ENCODE measurements at places on chromosomes 2 and 18.

DNA sequence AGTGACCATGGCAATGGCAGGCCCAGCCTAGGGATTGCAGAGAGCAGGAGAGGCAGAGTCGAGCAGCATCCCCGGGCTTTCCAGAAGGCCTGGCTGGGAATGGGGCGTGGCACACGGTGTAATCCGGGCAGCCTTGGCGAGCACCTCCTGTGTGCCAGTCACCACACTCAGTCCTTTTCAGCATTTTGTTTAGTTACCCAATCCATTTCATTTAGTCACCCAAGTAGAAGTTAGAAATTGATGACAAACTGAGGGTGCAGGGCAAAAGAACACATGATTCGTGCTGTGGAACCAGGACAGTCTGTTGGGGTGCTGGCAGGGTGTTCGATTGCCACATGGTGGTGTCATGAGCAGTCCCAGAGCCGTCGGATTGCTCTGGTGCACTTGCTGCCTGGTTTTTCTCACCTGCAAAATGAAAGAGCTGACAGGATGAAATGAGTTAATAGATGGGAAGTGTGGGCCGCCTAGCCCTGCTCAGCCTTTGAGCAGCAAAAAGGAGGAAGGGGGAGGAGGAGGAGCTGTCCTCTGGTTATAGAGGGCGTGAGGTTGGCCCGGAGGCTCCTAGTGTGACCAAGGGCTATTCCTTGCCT, 299.4 kb downstream of the AGAP1 start:
- no peak for DNase-seq

DNA sequence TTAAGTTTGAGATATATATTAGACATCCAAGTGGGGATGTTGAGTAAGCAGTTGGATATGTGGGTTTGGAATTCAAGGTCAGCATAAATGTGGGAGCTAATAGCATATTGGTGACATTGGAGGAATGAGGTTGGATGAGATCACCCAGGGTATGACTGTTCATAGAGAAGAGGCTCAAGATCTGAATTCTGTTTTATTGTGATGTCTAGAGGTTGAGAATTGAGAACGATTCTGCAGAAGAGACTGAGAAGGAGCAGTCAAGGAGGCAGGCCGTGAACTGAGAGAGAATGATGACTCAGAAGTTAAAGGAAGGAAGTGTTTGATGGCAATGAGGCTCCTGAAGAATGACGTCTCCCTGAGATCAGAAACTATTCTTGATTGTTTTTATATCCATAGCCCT, 5.9 kb downstream of the SERPINB11 start:
- DNase-seq, result no peak

DNA sequence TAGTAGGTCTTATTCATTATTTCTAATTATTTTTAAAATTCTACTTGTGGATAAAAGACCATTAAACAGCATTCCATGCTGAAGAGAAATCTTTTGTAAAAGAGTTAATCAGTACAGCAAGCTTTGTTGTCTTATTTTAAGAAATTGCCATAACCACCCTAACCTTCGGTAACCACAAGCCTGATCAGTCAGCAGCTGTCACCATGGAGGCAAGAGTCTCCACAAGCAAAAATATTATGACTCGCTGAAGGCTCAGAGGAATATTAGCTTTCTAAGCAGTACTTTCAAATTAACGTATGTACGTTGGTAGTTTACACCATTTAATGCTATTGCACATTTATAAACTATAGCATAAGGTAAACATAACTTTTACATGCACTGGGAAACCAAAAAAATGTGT, 650.5 kb upstream of the LINC00305 start:
- no peak for DNase-seq

DNA sequence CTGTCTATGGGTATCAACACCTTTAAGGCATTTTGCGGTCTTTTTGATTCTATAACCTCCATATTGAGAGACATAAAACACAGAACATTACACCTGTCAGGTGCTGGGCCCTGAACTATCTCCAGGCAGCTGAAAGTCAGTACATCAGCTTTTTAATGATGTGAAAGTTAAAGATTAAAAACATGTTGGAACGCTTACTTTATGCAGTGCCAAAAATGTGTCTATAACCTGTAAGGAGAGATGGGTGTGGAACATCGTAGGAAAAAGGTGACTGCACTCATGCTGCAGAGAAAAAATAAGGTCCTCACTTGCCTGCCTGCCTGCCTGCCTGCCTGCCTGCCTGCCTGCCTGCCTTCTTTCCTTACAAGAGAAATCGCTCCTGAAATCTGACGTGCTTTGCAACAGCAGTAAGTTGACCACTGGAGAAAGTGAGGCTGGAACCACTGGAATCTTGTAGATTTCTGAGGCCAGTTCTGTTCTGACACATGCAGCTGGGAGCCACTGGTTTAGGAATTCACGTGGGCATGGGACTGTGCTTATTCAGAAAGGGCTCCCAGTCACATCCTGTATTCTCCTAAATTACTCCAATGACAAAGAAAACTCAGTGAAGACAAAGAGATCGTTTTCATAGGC, 34.1 kb downstream of the BCL11A start:
- DNase-seq, result no peak

GRCh38 chr2:64001382-64002101, 17.7 kb downstream of the VPS54 start:
- no peak for DNase-seq

DNA sequence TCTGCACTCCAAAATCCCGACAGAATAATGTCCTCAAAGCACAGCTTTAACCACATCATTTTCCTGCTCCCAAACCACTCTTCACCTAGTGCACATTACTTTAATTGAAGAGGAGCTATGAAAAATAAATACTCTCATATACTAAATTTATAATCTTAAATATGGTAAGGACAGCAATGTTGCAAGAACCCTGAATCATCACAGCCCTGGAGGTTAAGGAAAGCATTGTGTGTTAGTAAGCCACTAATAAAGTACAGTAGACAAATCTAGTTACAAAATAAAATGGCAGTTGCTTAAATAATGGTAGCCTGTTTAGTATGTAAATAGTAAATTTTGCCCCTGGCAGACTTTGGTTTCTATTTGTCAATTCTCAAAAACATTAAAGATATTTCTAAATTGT, 27.0 kb upstream of the CCDC178 start:
- DNase-seq, result no peak

DNA sequence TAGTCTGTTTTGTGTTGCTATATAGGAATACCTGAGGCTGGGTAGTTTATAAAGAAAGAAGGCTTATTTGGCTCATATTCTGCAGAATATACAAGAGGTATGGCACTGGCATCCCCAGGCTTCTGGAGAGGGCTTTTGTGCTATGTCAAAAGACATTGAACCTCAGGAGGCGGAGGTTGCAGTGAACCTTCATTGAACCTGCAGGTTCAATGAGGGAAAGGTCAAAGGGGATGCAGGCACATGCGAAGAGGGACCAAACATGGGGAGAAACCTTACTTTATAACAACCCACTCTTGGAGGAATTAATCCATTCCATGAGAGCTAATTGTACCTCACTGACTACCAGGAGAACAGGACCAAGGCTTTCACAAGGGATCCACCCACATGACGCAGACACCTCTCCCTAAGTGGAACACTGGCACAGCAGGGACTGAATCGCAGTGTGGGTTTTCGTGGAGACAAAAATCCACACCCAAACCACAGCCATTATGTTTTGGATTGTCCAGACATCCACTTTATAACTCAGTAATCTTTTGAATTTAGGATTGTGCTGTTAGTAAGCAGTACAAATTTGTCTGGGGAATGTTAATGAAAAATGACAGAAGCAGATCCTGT, 4.1 kb upstream of the SERPINB8 start:
- no peak for DNase-seq

All from right hindlimb (tissue), 1 donor.